NCI-H2171 treated with DMSO at 0.1 percent for 48 hours (cell line): ENCODE measurements at places on chromosomes 11 and 22.

DNA sequence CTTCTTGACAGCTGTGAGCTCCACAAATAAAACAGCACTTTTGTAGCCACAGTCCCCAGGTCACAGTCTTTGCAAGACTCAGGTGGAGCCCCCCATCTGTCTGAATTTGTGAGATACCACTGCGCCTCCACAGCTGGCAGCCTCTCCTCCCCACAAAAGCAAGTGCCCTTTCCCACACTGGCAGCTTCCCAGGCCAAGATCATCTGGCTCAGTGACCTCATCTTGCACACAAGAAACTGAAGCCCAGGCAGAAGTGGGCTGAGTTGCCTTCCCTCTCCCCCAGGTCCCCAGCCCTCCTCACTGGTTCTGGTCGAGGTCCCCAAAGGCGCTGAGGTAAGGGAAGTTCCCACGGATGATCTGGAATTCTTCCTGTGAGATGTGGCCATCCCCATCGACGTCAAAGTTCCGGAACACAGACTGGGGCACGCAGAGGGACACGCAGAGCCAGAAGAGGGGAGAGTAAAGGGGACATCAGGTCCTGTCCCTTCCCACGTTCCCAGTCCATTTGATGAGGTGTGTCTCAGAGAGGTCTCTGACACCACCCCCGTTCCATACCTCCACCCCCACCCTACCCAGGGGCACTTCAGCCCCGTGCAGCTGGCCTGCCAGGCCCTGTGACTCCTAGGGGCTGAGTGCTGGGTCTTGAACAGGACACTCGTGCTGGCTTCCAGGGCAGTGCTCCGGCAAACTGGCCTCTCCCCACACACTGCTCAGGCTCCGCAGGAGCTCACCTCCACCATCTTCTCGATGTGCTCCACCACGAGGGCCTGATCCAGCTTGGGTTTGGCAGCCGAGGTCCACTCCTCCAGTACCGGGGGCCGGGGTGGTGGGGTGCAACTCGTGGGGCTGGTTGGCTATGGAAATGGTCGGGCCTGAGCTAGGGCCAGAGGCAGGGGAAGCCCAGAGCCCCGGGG is 8.9 kb downstream of the RASGRP2 start:
- DNase-seq = peak; percentile 26

GRCh38 chr11:118914987-118915386 is 10.7 kb downstream of the BCL9L start:
- no peak for DNase-seq

DNA sequence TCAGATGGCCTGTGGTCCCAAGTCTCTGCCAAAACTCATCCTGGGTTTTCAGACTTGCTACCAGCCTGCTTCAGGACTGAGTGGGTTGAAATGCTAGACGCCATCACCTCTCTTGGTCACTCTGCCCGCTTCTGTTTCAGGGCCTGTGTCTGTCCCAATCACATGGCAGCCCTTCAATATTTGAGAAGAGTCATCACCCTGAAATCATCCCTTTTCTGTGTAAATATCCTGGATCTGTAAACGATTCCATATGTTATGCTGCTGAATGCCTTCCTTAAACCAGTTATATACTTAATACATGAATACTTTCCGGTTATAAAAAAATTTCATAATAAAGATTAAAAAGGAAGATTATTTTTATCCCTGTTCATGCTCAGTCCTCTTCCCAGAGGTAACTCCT is 39.8 kb upstream of the TLCD5 start:
- DNase-seq = no peak

GRCh38 chr11:76691655-76692054 is 21.1 kb upstream of the LRRC32 start:
- DNase-seq = no peak

GRCh38 chr11:134763030-134763388 is 351.0 kb upstream of the B3GAT1 start:
- no peak for DNase-seq

GRCh38 chr11:33478111-33478573 is 221.0 kb downstream of the HIPK3 start:
- peak; percentile 99 for DNase-seq

DNA sequence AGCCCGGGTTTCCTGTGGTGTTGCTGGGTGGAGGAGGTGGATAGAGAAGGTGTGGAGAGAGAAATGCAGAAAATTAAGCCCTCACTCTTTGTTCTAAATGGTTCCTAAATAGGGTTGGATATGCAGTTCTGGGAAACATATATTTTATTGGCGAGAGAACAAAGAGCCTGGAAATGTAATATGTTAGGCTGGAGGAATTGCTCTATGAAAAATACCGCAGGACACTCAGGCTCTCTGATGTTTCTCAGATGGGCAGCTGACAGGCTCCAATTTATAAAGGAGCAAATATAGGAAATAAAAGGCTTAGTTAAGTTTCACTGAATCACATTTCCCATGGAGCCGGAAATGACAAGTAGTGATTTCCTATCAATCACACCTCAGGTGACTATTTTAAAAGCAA is 428.0 kb downstream of the TMEM135 start:
- no peak for DNase-seq

GRCh38 chr11:19595840-19596751 is 116.5 kb upstream of the NAV2 start:
- DNase-seq = no peak

DNA sequence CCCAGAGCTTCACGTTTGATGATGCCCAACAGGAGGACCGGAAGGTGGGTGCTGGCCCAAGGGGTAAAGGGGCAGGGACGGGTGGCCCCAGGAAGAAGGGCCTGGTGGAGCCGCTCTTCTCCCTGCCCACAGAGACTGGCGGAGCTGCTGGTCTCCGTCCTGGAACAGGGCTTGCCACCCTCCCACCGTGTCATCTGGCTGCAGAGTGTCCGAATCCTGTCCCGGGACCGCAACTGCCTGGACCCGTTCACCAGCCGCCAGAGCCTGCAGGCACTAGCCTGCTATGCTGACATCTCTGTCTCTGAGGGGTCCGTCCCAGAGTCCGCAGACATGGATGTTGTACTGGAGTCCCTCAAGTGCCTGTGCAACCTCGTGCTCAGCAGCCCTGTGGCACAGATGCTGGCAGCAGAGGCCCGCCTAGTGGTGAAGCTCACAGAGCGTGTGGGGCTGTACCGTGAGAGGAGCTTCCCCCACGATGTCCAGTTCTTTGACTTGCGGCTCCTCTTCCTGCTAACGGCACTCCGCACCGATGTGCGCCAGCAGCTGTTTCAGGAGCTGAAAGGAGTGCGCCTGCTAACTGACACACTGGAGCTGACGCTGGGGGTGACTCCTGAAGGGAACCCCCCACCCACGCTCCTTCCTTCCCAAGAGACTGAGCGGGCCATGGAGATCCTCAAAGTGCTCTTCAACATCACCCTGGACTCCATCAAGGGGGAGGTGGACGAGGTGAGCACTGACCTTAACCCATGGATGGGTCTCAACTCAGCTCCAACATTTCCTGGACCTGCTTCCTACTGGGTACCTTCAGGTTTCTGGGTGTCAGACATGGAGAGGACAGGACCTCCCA is 2.0 kb downstream of the RIC8A start:
- DNase-seq = no peak

DNA sequence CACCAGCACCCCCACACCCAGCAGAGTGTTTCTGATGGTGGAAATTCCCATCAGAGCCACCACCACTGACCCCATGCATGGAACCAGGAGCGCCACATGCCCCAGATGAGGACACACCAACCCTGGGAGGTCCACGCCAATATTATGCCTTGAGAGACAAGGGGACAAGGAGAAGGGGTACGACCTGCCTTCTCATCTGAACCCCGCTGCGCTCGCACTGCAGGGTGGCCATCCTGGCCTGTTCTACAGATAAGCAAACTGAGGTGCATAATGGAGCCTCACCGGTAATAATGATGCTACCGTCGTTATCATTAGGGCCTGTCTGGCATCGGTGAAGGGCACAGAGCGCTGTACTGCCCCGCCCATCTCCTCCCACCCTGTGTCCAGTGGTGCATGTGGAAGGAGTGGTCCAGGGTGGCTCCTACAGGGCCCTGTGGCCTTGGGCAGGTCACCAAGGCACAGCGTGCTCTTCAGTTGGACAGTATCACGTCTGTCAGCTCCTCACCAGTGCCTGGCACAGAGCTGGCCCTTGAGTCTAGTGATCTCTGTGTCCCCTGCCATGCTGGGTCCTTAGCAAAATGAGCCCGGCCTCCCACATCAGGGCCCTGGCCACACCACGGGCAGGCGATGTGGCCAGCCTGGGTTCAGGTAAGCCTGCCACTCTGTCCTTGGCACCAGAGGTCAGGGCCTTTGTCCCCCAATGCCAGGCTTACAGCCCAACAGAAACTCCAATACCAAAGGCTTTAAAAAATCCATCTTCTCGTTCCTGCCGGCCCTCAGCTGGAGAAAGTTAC is 92.2 kb downstream of the PHF21B start:
- no peak for DNase-seq

DNA sequence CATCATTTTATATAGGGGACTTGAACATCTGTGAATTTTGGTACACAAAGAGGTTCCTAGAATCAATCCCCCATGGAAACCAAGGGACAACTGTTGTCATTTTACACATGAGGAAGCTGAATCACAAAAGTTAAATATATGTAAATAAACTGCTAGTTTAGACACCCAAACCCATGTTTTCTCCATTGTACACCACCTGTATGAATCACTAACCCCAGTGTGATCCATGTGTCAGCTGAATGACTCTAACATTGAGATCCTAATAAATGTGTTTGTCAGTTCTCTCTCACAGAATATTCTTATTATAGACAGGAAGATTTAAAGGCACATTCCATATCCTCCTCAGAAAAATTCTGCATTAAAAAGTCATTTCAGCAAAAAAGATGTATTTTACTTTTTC is 83.3 kb downstream of the ATG16L2 start:
- DNase-seq = no peak

DNA sequence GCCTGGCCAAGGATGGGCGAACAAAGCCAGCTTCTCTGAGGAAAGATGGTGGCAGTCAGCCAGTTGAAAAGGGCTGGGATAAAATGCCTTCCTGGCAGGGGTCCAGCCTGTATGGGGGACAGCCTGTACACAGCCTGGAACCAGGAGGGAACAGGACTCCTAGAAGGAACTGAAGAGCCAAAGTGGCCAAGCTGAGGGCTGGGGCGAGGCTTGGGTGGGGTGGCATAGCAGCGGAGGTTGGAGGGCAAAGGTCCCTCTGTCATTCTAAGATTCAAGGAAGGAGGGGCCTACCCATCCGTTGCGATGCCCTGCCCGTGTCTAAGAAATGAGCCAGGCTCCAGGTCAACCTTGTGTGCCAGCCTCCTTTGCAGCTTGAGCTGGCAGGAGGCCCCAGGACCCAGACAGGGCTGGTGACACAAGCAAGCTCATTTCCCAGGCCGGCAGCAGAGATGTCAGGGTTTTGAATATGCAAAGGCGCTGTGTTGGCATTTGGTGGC is 22.6 kb downstream of the FADD start:
- no peak for DNase-seq
